ENCODE measurements at places on chromosomes 3 and 15. TPM values are rescaled to one million over a fixed set of nuclear protein-coding genes. Genes with fewer than 3 reads are reported as not detected.

The LRRC3B gene
- not detected for total RNA-seq

The SLC51B gene
- not detected for total RNA-seq

The DUOXA2 gene
- not detected for total RNA-seq

The TMCO5A gene
- total RNA-seq, result not detected

The HRG gene
- not detected for total RNA-seq

The RLBP1 gene
- total RNA-seq, result not detected

The INKA1 gene
- total RNA-seq, result 4.0 TPM

The UROC1 gene
- not detected for total RNA-seq

The UBE2E1 gene
- 115 TPM for total RNA-seq

The RBMS3 gene
- 98.6 TPM for total RNA-seq

The SH3GL3 gene
- total RNA-seq, result not detected

The COL8A1 gene
- 14.1 TPM for total RNA-seq

The CALML4 gene
- total RNA-seq, result 5.5 TPM

The P3H2 gene
- total RNA-seq, result 6.8 TPM

The CYP1A2 gene
- not detected for total RNA-seq

The OR5H2 gene
- not detected for total RNA-seq

The GORASP1 gene
- total RNA-seq, result 33.7 TPM

The HIGD2B gene
- total RNA-seq, result not detected

The POPDC2 gene
- 2.3 TPM for total RNA-seq

The PTH1R gene
- 16.0 TPM for total RNA-seq

The FBXW12 gene
- total RNA-seq, result 1.1 TPM

The AP3B2 gene
- 3.4 TPM for total RNA-seq

The EPHA3 gene
- 6.0 TPM for total RNA-seq

The CISH gene
- total RNA-seq, result 25.9 TPM

The TMC3 gene
- total RNA-seq, result not detected

The MBD4 gene
- 34.7 TPM for total RNA-seq

The CRABP1 gene
- total RNA-seq, result not detected

The UCN2 gene
- not detected for total RNA-seq

The STARD5 gene
- 5.8 TPM for total RNA-seq

The DNAH12 gene
- total RNA-seq, result 0.38 TPM

The CHRD gene
- 8.0 TPM for total RNA-seq

The IFT57 gene
- total RNA-seq, result 39.4 TPM

The TTLL3 gene
- 125 TPM for total RNA-seq

The CKMT1B gene
- not detected for total RNA-seq

The CCR1 gene
- 20.4 TPM for total RNA-seq

The DPH3 gene
- 68.5 TPM for total RNA-seq

The SLC27A2 gene
- total RNA-seq, result 2.4 TPM

The CDCP1 gene
- total RNA-seq, result 1.3 TPM

The MKRN3 gene
- total RNA-seq, result 0.57 TPM

The WHAMM gene
- total RNA-seq, result 8.0 TPM

The IQCF6 gene
- total RNA-seq, result not detected

The SLC9A9 gene
- total RNA-seq, result 41.1 TPM

The MEIS2 gene
- total RNA-seq, result 12.6 TPM

The TMEM40 gene
- total RNA-seq, result not detected

The SLC2A2 gene
- not detected for total RNA-seq

The OR5K2 gene
- not detected for total RNA-seq
